ENCODE measurements at places on chromosomes 6 and 20.

GRCh38 chr6:37499433-37500293 lies at the start of gene CCDC167:
CCDC167 (minus strand) TSS chr6:37499893; CDS start chr6:37499863, 30 bp downstream.
- DNase-seq, result peak; percentile 95

DNA sequence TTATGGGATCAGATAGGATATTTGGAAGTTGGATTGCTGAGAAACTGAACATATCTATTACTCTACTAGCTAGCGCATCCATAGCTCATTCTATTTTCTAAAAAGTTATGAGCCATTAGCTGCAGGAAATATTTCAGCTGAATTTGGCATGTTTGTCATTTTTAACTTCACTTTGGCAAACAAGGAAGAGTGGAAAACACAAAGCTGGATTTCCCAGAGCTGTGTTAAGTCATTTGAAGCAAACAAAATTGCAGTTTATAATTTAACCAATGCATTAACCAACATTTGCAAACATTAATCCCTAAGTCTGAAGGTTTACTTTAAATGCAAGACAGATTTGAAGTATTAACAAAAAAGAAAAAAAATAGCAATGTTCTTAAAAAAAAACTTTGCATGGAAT lies 1.2 kb downstream of the ALDH8A1 start:
- no peak for DNase-seq

GRCh38 chr6:70549327-70549726 lies 17.4 kb upstream of the SDHAF4 start:
- DNase-seq, result no peak

- DNase-seq, result no peak
Observed at GRCh38 chr20:50371878-50372769, 138.1 kb upstream of the PTPN1 start.

GRCh38 chr6:111114087-111114443 lies 26.8 kb downstream of the SLC16A10 start:
- no peak for DNase-seq

- DNase-seq, result no peak
Observed at GRCh38 chr6:16137451-16137801, 8.5 kb downstream of the MYLIP start.

Data from head of caudate nucleus (tissue), 42 donors.